Left lung (tissue), 14 donors: ENCODE measurements at places on chromosomes 16 and 17. TPM values are rescaled to one million over a fixed set of nuclear protein-coding genes. Genes with fewer than 3 reads are reported as not detected.

DNA sequence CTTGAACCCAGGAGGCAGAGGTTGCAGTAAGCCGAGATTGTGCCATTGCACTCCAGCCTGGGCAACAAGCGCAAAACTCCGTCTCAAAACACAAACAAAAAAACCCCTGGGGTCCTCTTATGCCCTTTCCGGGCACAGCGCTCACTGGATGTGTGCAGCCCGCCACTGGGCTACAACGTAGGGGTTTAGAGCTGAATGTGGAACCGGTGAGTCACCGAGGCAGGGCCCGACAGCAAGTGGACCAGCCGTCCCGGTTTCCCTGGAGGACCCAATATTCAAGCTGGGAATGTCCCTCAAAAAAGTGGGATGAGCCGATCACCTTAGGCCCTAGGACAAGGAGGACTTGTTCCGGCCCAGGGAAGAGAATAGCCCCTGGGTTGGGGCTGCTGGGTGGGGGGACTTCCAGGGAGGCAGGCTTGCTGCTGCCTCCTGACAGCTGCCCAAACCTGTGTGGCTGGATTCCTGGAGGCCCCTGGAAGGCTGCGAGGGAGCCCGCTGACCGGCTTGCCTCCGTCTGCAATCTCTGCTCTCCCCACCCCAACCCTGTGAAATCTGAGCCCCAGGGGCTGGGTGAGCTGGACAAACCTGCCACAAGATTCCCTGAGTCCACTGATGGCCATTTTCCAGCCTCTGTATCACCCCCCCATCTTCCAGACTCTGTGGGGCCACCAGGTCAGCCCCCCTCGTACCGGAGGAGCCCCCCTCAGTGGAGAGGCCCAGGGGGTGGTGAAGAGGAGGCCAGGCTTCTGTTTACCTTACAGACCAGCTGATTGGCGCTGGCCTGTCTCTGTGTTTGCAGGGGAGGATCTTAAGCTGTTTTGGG is 2.9 kb upstream of the CLDN9 start:
- peak; percentile 79 for DNase-seq

- DNase-seq = no peak
Measured at GRCh38 chr17:31733326-31733725, 125.7 kb downstream of the COPRS start.

Gene TBKBP1
- 28.8 TPM for polyA plus RNA-seq

Gene ASB16
- 3.7 TPM for polyA plus RNA-seq

DNA sequence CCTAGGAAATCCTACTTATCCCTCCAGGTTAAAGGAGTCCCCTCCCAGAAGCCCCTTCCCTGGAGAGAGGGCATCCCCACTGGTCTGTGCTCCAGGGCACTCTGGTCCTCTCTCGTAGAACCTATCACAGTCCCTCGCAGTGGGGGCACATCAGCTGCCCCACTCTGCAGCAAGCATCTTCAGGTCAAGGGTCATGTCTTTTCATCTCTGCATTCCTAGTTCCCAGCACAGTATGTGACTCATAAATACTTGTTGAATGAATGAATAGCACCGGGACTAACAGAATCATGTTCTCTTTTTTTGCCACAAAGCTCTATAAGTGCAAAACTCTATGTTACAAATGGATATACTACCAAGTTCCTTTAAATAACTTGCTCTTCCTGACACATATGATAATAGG is 36.0 kb downstream of the RNF157 start:
- no peak for DNase-seq

Gene ANKRD40
- polyA plus RNA-seq = 48.0 TPM

Gene SHISA9
- polyA plus RNA-seq = 0.06 TPM

Gene CXCL16
- 14.3 TPM for polyA plus RNA-seq

Gene SSTR5
- polyA plus RNA-seq = not detected

Gene C16orf89
- 137 TPM for polyA plus RNA-seq

- DNase-seq = no peak
Measured at GRCh38 chr16:65185241-65185778, 63.4 kb upstream of the CDH11 start.

Gene SPHK1
- polyA plus RNA-seq = 5.1 TPM

GRCh38 chr17:34319039-34319483 is at the start of gene CCL8:
TSS of gene CCL8 (plus strand) at chr17:34319435. CDS start at chr17:34319502, 67 bp downstream.
- DNase-seq = no peak

Gene CRHR1
- not detected for polyA plus RNA-seq

DNA sequence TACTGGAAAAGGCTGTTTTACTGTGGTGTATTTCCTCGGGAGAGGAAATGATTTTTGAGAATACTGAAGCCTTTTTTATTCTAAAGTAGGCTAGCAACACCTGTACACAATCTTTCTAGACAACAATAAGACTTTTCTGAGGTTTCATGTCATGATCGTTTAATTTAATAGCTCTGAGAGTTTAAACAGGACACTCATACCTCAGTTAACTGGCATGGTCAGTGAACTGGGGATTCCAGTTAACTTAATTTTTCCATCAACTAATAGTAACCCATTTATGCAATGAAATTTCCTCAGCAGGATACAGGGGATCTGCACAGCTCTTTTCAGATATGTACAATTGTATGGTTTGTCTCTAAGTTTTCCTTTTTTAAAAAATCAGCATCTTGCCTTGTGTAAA is 262.6 kb downstream of the NTN1 start:
- DNase-seq = no peak

GRCh38 chr16:31038993-31039392 is 5.6 kb downstream of the STX4 start:
- DNase-seq = no peak

GRCh38 chr17:38922538-38923297 is 2.7 kb upstream of the LASP1NB start:
- peak; percentile 89 for DNase-seq
